ENCODE measurements at places on chromosomes 5 and 9.

- DNase-seq, result no peak
Observed at GRCh38 chr9:77561331-77562018, 86.6 kb downstream of the GNA14 start.

DNA sequence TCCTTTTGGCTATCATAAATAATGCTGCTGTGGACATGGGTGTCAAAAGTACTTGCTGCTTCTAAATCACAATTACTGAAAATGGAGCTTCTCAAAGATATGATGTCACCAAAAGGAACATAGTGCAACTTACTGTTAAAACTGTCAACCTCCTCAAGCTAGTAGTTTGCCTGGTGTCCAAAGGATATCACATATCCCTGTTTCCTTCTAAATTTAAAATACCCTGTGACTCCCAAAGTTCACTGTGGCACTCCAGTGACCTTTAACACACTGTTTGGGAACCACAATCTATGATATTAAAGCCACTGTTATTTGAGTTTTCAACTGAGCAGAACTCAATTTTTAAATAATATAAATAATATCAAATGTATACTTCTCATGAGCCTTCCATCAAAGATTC is 18.2 kb downstream of the GLIS3 start:
- DNase-seq, result no peak

GRCh38 chr5:160339406-160340130 is 27.2 kb upstream of the CCNJL start:
- no peak for DNase-seq

DNA sequence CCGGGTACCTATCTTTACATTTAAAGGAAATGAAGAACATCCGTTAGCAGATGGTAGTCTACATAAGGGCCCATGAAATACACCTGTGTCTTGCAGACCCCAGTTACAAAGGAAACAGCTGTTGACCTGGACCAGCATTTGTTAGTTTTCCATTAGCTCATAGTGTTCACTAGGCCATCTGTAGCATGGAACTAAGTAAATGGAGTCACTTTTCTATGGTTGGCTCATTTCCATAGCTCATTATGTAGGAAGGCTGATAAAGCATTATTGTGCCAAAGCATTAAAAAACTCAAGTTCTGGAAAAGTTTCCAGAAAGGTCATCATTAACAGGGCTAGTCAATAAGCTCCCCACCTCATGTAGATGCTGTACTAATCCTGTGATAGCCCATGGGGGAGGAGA is 62.1 kb downstream of the PCSK1 start:
- no peak for DNase-seq

DNA sequence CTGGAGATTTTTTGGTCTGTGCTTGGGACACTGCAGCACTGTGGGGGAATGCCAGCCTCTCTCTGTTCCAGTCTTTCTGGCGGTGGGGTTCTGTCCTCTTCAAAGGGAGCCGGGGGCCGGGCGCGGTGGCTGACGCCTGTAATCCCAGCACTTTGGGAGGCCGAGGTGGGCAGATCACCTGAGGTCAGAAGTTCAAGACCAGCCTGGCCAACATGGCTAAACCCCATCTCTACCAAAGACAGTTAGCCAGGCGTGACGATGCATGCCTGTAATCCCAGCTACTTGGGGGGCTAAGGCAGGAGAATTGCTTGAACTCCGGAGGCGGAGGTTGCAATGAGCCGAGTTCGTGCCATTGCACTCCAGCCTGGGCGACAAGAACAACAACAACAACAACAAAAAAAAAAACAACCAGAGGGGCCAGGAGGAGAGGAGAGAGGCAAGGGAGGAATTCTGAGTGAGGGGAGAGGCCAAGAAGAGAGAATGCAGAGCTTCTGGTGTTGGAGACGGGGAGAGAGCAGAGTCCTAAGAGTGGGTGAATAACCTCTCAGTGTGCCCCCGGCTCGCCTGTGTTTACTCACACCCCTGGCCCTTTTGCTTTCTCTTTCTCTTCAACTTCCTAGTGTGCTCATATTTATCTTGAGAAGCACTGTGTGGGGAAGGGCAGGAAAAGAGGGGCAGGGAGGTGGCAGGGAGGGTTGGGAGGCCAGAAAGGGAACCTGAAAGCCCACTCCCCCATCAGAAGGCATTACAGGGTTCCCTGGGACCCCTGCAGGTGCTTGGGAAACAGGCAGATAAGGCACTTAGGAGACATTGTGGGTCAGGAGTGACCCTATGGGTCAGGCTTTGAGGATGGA is 3.2 kb upstream of the SET start:
- no peak for DNase-seq

DNA sequence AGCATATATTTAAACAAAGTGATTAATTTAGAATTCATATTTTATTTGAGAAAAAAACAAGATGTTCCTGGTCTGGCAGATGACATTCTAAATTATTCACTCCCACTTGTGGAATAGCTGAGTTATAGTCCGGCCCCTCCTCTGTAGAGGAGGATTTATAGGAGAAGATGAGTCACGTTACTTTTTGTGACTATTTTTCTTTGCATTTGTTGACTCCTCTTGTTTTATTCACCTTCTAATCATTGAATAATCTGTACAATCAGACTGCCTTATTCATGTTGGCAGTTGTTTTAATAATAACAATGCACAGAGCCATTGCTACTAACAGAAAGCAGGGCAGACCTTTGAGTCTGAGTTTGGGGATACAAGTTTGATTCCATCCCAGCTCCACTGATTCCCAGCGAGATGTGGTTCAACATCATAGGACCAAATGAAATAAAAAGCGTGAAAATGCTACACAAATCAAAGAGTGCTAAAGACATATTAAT is 23.2 kb downstream of the DOCK8 start:
- DNase-seq, result no peak

- no peak for DNase-seq
Observed at GRCh38 chr9:79395755-79396154, 176.0 kb upstream of the TLE4 start.

- no peak for DNase-seq
Observed at GRCh38 chr9:135033487-135033886, 54.0 kb upstream of the OLFM1 start.

GRCh38 chr9:134181648-134182034 is 17.3 kb upstream of the RNU6ATAC start:
- no peak for DNase-seq

DNA sequence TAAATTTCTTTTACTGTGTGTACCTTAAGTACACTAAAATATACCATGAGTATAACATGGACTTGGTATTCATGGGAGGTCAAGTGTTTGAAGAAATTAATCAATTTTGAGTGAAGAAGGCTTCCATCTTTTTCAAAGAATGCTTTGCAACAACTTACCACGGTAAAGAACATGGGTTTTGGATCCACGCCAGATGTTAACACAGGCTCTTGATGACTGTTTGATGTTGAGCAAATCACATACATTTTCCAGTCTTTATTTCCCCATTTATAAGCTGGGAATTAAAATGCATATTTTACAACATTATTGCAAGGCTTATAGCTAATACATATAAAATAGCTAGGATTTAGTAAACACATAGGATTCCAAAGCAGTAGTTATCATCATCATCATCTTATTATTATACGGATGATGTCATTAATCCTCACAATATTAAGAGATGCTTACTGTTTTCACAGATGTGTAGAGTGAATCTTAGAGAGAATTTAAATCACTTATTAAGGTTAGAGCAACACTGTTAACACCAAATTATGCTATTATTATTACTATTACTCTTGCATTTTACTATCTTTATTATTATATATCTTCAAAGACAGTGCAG is 362.0 kb downstream of the PRELID2 start:
- no peak for DNase-seq

GRCh38 chr5:35004200-35004599 is 43.5 kb downstream of the AGXT2 start:
- DNase-seq, result no peak

- DNase-seq, result no peak
Observed at GRCh38 chr5:159262472-159262858, 625 bp upstream of the UBLCP1 start.

DNA sequence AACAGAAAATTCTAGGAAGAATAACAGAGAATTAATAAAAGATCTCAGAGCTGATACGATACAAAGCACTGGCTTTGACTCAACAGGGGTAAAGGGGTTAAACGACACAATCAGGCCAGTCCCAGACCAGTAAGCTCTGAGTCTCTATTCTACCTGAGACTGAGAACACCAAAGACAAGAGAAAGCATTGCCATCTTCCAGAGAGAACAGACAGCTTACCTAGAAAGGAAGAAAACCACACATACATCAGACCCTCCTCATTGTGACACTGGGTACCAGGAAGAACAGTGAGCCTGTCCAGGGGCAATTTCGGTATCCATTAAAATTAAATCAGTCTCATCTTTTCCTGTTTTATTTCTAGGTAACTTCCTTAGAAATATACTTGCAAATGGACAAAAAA is 41.1 kb downstream of the MRPL36 start:
- no peak for DNase-seq

DNA sequence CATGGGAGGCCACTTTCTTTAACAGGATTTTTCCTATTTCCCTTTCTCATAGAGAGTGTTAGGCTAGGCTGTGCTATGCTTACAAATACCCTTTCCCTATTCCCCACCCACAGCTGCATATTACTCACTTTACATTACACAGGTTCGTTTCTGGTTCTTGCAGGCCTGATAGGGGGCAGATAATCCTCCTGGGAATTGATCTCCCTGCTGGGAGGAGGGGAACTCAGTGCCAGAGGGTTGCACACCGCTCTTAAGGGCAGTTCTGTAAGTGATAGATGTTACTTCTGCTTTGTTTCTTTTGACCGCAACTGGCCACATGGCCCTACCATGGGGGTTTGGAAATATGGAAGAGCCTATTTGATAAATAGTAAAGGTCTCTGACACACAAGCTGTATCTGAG is 54.0 kb upstream of the NTRK2 start:
- DNase-seq, result no peak

- no peak for DNase-seq
Observed at GRCh38 chr5:68689010-68689409, 404.8 kb upstream of the SLC30A5 start.

DNA sequence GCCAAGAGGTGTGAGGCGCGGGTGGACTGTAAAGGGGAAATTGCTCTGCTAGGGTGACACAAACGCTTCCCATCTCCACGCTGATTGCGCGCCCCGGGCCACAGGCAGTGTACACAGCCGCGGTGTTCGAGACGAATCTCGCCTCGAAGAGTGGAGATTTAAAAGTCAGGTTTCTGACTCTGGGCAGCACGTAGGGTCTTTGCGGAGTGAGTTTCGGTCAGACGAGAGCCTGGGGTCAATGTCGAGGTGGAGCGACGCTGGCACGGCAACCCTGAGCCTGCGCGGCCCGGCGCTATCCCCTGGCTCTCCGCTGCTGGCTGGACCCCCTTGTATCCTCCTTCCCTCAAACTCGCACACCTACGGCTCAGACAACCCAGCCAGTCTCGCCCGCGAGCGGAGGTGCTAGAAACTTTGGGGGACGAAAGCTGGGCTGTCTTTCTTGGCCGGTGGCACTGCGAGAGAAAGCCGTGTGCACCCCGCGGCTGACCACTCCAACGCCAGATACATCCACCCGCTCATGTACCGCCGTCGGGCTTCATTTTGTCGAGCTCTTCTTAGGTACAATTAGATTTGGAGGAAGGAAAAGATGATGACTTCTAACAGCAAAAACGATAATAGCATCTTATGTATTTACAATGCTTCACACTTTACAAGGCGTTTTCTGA is 5.4 kb upstream of the FOXB2 start:
- no peak for DNase-seq

DNA sequence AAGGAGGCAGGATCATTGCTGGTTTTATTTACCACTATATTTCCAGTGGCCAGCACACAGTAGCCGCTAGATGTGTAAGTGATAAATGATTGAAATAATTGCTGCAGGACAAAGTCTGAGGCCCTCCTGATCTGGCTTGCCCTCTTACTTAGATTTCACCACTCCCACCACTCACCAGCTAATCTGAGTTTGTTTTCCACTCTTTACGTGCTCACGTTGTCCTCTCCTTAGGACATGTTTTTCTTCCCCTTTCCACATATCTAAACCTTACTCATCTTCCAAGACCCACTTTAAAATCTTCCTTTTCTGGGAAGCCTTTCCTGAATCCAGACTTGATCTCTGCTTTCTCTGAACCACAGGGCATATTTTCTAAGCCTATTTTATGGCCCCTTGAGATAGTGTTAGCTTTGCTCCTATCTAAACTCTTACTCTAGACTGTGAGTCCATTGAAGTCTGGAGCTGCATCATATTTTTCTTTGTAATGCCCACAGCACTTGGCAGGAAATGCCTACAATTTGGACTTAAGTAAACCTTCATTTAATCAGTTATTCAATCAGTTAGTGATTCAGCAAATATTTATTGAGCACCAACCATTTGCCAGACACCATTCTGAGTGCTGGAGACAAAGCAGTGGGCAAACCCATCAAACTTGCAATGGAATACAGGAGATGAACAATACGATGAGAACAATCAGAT is 2.4 kb downstream of the TLR4 start:
- DNase-seq, result no peak

DNA sequence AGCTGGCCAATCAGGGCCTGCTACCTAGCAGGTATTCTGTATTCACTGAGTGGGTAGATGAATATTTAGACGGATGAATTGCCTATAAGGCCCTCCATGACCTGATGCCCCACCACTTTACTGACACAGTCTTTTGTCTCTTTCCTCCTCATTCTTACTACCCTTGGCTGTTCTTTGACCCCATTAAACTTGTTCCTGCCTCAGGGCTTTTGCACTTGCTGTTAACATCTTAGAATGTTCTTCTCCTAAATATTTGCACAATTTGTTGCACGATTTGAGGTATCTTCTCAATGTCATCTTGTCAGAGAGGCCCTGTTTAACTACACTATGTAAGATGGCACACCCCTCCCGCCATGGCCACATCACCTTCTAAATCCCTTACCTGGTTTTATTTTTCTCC is 3.3 kb upstream of the TTC23L start:
- DNase-seq, result no peak

DNA sequence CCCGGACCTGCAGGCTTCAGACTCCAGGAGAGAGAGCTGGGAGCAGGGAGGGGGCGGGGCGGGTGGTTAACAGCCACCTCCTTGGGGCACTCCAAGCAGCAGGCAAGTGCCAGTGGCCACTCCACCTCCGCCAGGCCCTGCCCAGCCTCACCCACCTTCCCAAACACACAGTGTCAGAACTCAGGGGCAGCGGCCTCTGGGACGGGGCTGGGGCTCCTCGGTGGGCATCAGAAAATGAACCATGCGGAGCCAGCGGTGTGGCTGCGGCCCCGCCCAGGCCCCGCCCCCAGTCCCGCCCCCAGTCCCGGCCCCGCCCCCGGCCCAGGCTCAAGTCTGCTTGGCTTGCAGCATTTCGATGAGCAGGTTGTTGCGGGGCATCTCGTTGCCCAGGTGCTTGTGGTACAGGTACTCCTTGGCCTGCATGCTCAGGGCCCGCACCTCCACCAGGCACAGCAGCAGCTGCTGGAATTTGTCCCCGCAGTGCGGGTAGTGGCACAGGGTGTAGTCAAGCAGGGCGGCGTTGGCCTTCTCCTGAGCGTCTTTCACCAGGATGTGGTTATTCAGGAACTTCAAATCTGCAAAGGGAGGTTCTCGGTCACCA is 24.7 kb downstream of the NR5A1 start:
- no peak for DNase-seq

DNA sequence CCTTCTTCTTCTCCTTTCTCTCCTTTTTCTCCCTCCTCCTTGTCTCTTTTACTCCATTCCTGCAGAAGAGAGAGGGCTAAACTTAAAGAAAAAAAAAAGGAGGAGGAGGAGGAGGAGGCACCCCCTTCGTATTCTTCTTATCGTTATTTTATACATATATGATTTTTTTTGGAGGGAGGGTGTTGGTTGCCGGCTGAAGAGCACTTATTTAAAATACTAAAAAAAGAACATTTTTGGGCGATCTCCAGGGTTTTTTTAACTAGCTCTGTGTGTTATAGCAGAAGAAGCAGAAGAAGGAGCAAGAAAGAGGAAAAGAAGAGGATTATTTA is 381 bp downstream of the NR2F1 start:
- DNase-seq, result no peak
